ENCODE measurements at places on chromosomes 5 and 9.

DNA sequence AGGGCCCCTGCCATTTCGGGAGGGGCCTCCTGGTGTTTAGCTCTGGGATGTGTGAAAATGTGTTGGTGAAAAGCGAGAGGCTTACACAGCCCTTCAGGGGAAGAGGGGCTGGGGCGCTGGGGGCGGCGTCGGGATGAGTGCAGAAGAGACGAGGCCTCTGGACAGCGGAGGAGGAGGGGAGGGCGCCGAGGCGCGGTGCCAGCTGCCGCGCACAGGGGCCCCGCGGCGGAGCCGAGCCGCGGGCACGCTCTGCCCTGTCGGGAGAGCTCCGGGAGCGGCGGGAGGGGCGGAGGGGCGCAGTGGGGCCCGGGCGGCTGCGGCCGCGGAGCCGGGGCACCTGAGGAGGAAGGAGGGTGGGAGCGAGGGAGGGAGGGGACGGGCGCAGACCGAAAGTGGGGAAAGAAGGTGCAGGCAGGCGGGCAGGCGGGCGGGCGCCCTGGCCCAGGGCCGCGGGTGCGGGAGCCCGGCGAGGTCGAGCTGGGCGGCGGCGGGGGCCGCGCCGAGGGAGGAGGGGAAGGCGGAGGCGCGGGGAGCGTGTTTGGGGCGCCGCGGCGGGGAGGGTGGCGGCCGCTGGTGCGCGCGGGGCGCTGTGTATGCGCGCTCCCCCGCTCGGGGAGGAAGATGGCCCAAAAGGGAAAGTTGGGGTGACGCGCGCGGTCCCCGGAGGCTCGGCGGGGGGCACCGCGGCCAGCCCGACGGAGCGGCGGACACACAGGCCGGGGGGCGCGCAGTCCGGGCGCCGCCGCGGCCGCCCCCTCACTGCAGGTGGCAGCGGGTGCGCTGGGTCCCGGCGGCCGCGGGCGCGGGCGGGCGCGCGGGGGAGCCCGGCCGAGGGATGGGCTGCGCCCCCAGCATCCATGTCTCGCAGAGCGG is at the start of gene PDE8B:
PDE8B (plus strand) TSS at position 590 of the 873 bp plus-strand sequence; CDS start at position 836, 246 bp downstream.
- DNase-seq: no peak

DNA sequence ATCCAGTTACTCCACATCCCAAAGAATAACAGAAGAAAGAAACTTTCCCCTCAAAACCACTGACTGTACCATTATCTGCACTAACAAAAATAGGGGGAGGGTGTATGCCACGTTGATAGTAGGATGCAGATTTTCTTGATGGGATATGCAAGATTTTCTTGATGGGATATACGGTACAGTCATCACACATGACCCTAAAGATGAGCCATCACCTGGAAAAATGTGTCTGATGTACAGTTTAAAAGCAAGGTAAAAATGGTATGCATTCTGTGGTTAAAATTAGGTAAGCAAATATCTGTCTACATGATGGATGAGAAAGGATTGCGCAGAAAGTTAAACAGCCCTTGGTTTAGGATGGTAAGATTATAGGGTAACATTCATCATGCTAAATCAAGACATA is 8.6 kb downstream of the COL23A1 start:
- no peak for DNase-seq

- no peak for DNase-seq
Measured at GRCh38 chr5:112686675-112687074, 51.0 kb upstream of the APC start.

- DNase-seq: no peak
Measured at GRCh38 chr5:90700299-90700698, 141.7 kb downstream of the ADGRV1 start.

- DNase-seq: no peak
Measured at GRCh38 chr9:105416840-105417239, 31.0 kb upstream of the FSD1L start.

- DNase-seq: no peak
Measured at GRCh38 chr5:164663198-164663989, 1158.0 kb downstream of the MAT2B start.

- no peak for DNase-seq
Measured at GRCh38 chr5:148523139-148523538, 131.2 kb downstream of the HTR4 start.

DNA sequence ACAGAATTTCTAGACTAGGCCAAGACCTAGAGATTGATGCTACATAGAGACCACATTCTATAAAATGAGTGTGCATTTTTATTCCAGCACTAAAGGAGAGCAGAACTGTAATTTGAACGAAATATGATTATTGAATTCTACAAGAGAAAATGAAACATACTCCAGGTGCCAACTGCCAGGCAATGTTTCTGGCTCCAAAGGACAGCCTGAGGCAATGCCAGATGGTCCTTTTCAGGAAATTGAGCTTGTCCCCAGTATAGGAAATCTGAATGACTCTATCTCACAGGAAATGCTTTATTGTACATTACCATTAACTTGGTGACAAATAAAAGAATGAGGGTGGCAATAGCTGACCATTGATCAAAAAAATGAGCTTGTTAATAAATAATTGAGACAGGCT is 28.8 kb upstream of the RASGRF2 start:
- DNase-seq: no peak

DNA sequence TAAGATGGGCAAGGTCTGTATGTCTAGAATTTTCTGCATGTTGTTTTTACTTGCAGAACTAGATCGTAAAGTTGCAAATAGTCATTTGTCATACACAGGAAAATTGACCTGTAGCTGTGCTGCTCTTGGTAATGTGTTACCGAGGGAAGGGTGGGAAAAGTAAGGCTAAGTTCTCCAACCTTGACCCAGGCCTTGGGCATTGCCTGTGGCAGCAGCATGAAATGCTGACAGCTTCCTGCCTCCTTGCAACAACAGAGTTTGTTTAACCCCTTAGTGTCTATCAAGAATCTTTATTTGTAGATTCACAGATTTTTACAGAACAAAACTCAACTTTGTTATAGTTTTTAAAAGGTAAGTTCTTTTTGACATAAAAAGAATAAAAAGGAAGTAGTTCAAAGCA is 48.3 kb downstream of the ERCC6L2 start:
- no peak for DNase-seq

DNA sequence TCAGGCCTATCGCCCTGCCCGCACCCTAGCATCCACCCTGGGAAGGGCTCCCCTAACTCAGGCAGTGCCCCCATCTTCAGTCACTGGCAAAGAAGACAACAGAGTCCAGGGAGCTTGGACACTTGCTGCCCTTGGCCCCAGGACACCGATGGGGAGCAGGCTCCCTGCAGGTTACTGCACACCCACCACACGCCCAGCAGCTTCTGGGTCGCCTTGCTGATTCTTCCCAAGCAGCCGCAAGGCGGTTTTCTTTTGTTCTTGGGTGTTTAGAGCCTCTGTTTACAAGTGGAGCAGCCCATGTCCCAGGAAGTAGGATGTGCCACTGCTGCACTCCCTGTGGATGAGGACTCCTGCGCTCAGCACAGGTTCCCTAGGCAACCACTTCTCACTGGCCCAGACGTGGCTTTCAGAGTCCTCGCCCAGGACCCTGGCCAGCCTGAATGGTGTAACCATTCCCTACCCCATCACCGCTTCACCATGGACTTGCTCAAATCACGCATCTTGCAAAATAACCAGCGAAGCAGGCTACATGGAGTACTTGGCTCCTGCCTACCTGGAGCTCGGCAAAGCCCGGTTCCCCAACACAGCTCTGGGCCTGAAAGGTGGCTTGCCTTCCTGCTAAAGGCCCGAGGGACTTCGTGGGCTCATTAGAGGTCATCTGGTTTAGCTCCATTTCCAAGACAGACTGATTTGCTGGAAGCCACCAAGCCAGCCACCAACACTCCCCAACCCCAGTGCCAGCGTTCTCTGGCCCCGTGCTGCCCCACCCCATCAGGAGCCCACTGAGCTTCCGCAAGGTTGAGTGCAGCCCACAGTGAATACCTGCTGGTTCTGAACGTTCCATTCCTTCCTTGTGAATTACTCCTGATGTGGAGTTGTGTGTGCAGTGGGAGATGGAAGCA is 60.0 kb downstream of the PSMB7 start:
- DNase-seq: no peak

- no peak for DNase-seq
Measured at GRCh38 chr9:137056739-137057415, 3.0 kb upstream of the ENTPD2 start.

GRCh38 chr5:10626473-10627013 is 62.7 kb downstream of the ANKRD33B start:
- DNase-seq: no peak

GRCh38 chr9:93031629-93032430 is 26.7 kb upstream of the SUSD3 start:
- no peak for DNase-seq

- no peak for DNase-seq
Measured at GRCh38 chr5:138610918-138611677, 35.9 kb upstream of the HSPA9 start.

GRCh38 chr9:83505282-83505681 is 32.9 kb downstream of the FRMD3 start:
- DNase-seq: no peak

DNA sequence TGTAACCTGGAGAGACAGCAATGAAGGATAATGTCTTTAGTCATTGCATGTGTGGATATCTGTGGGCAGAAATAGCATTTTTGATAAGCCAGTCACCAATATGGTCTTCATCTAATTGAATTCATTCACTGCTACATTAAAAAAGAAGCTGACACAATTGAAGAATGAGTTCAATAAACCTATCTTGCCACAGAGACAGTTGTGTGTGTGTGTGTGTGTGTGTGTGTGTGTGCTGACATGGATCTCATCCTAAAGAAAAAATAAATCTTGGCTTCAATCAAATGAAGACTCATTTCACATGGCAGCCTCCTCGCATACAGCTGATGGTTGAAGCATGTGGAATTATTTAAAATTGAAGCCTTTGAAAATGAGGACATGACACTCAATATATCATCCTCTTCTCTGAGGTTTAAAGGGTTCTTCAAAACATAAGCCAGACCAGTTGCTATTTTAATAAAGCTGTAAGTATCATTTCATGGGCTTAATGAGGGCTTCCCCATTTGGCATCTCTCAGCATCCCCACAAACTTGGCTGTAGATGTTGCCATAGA is 118.5 kb upstream of the PTPN3 start:
- no peak for DNase-seq

GRCh38 chr9:126081746-126082145 is 244.9 kb upstream of the MVB12B start:
- no peak for DNase-seq

DNA sequence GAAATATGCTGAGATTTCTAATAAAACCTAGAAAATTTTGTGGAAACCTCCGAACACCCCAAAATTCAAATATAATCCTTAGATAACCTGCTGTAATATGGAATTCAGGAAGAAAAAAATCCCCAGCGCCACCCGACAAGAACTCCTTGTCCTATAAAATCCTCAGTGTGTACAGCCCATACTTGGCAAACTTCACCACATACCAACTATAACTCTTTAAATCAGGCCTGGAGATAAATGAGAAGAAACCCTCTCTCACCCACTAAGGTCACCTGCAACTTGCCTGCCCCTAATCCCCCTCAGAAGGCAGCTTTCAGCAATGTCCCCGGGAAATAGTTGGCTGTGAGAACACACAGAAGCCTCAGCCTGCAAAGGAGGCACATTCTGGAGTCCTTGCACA is 90.5 kb downstream of the SH3TC2 start:
- DNase-seq: no peak

DNA sequence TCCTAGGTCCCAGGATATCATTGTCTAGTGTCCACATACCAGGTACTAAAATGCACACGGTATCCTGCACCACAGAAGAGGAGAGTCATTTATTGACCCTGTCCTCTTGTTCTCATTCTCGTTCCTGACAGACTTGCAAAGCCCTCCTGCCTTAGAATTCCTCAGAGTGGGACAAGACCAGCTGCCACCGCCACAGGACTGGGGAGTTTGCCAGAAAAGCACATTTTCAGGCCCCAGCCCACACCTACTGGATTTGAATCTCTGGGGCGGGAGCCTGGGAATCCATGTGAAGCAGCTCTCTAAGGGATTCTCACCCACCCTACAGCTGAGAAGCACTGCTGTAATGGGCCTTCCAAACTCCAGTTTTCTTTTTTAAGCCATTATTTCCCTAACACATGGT is 68.0 kb upstream of the FANCC start:
- DNase-seq: no peak

DNA sequence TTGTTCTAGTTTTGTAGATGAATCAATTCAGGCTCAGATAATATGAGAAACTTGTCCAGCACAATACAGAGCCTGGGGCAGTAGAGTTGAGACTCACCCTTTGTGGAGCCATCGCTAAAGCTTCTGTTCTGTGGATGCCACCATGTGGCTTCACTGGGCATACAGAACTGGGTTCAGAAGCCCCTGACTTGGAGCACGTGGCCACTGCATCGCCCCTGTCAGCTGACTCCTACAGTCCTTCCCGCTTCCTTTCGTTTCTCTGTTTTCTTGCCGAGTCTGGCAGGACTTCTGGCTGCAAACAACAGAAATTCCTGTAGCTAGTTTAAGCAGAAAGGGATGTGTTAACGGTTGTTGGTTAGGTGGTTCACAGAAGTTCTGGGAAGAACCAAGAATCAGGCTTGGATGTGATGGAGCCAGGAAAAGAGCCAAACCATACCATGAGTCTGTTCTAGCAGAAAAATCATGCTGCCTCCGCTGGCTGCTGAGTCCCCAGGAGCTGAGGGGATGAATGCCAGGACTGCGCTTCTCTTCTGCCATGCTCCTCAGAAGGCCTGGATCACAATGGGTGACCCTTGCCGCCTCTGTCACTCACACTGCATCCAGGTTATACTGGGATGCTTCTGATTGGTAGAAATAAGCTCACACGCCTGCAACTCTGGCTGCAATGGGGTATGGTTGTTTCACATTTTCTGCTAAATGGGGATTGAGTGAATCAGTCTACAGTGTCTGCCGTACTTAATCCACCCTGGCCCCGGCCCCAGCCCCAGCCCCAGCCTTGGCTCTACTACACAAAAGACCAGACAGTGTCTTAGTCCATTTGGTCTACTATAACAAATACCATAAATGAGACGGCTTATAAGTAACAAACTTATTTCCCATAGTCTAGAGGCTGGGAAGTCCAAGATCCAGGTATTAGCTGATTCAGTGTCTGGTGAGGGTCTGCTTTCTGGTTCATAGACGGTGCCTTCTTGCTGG is 262.5 kb downstream of the GOLPH3 start:
- DNase-seq: no peak

GRCh38 chr9:19937121-19937520 is 148.3 kb upstream of the SLC24A2 start:
- no peak for DNase-seq

- DNase-seq: no peak
Measured at GRCh38 chr5:124318661-124319060, 427.8 kb downstream of the ZNF608 start.

GRCh38 chr9:93086447-93087224 is 9.4 kb upstream of the CARD19 start:
- no peak for DNase-seq

GRCh38 chr9:34547960-34548611 is 25.3 kb upstream of the ENHO start:
- no peak for DNase-seq

DNA sequence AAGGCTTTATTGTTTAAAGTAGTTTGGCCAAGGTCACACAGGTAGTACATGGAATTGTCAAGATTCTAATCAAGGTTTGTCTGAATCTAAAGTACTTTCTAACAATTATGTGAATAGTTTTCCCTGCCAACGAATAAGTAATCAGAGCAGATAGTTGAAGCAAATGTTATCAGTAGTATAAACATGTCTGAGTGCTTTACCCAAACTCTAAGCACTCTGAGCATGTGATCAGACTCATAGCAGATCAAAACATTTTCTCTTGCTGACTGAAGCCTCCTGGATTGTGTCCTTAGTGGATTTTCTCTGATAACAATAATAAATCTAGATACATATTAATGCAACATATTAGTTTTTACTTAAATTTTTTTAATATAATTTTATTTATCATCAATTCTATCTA is 995.0 kb downstream of the EFNA5 start:
- no peak for DNase-seq
